Activated CD4-positive, alpha-beta T cell treated with anti-CD3 and anti-CD28 coated beads for 24 hours (primary cell): ENCODE measurements at places on chromosomes 13 and 19.
A peak's percentile ranks its signal among the peaks of the same experiment; 100 is the strongest.

- no peak for DNase-seq
Measured at GRCh38 chr19:7540761-7541474, 5.4 kb downstream of the PNPLA6 start.

GRCh38 chr13:40315416-40316064, 350.9 kb downstream of the FOXO1 start:
- DNase-seq = peak; percentile 24

DNA sequence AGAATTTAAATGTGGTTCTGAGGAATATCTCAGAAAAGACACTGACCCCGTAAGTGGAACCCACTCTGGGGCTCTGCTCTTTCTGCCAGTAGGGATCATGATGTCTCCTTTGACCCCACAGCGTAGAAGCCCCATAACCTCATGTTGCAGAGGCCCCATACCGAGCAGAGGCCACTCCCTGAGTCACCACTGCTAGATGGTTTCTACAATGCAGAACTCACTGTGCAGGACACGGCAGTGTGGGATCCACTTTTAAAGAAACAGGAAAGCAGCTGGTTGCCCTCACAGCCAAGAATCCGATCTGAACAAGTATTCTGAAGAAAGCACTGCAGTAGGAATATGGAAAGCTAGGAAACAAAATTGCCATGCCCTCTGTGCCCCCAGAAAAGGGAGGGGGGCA, 4.2 kb downstream of the SLC7A1 start:
- no peak for DNase-seq

DNA sequence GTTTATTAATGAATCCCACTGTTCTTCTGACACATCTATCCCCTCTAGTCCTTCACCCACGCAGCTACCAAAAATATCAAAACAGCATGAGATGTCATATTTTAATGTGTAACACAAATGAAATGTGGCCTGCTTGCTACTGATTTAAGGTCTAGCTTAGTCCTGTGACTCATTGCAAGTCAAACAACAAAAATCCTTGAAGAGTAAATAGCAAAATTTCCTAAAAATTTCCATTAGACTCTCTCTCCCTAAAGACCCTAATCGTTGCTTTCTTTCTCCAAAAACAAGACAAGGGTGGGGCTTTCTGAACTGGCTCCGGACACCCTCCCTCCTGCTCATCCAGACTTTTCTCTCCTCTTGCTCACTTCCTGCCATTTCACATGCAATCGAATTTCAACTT, 99.9 kb upstream of the IPO5 start:
- DNase-seq = no peak

DNA sequence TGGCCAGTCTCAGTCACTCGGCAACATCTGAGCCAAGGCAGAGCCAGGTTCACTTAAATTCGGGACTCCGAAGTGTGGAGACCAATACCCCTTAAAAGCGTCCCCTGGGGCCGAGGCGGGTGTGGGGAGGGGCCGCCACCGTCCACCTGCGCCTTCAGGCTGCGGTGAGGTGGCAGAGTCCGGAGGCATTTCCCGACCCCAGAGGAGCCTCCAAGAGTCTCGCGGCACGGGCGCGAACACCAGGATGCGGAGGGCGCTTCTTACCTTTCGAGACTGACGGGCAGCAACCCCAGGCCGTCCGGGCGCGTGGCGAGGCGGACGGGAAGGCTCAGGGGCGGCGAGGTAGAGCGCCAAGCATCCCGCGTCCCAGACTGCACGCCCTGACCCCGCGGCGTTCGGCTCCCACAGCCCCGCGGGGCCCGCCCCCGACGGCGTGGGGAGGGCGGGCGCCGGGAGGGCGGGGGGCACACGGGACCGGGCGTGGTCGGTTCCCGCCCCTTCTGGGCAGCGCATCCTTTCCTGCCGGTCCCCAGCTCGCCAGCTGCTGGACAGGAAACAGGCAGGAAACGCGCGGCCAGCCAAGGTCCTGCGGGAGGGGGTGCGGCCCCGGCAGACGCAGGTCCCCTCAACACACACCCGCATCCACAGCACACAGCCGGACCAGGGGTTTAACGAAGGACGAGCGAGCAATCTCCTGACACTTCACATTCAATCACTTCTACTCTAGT, at the start of gene THSD1:
Gene THSD1, minus strand, starts transcription at position 406 of the 728 bp plus-strand sequence. CDS start 3,572 bp downstream, outside the sequence.
- peak; percentile 6 for DNase-seq

GRCh38 chr13:102878481-102878880, 32.6 kb downstream of the ERCC5 start:
- DNase-seq = no peak

DNA sequence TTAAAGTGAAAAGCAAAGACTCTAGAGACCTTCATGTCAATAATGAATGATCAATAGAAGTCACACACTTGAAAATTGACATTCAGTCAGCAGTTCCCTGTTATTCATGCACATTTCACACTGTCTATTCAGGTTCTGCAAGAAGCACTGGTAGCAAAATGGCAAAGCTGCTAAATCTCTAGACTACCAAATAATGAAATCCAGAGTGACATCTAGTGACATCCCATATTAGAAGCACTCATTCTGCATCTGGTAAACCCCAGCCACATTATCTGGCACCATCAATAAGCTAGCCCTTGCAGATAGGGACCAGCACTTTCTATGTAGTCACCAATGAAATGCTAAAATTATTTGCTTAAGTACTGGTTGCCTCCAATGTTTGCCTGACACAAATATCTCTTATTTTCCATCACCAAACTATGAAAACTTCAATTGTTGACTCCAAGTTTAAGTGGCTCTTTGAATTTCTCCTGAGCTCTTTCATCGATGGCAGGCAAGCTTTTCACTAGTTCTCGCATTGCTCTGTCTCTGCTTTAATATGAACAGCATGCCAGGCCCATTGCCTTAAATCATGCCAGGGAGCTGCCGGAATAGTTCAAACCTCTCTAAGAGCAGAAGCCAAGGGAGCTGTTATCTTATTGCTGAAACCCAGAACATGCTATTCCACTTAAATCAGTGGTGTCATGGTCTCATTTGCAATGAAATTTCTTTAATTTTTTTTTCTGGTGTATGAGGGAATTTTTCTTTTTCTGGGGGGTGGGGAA, 409.9 kb downstream of the MZT1 start:
- DNase-seq = no peak

- DNase-seq = no peak
Measured at GRCh38 chr13:34417896-34418295, 524.2 kb upstream of the NBEA start.

- no peak for DNase-seq
Measured at GRCh38 chr13:112658808-112659207, 31.0 kb upstream of the ATP11A start.

DNA sequence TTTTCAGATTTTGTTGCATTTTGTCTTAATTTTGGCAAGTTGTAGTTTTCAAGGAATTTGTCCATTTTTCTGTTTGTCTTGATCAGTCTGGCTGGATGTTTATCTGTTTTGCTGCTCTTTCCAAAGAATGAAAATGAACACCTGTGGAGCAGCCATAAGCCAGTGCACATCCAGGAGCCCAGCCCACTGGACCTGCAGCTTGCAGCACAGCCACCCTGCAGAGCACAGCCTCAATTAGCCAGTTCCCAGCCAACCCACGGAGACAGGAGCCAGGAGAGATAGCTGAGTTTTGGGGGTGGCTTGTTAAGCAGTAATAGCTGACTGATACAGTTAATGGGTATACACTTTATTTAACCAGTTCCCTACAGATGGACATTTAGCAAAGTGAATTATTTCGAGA, 38.0 kb upstream of the URI1 start:
- DNase-seq = no peak

DNA sequence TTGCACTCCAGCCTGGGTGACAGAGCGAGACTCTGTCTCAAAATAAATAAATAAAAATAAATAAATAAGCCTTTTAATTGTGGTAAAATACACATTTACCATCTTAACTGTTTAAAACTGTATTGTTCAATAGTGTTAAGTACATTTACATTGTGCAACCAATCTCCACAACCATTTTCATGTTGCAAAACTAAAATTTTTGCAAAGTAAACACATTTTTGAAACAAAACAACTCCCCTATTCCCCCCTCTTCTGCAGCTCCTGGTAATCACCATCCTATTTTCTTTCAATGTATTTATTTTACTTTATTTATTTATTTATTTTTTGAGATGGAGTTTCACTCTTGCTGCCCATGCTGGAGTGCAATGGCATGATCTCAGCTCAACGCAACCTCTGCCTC, 5.8 kb upstream of the B9D2 start:
- DNase-seq = no peak

DNA sequence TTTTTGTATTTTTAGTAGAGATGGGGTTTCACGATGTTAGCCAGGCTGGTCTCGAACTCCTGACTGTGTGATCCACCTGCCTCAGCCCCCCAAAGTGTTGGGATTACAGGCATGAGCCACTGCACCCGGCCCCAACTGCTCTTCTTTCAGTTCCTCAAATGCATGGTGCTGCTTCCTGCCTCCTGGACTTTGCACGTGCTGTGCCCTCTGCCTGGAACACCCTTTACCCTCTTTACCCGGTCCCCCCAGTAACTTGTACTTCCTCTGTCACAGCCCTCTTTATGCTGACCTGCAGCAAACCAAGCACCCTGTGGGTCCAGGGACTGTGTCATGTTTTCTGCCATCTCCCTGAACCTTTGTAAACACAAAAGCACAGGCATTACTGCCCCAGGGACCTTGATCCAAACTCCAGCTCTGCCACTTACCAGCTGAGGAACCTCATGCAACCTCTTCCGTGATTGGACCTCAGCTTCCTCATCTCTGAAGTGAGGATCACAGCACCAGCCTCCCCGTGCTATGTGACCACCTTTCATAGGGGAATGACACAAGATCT, 3.8 kb downstream of the BLVRB start:
- no peak for DNase-seq

GRCh38 chr13:33611121-33611805, 206.7 kb upstream of the RFC3 start:
- DNase-seq = no peak

DNA sequence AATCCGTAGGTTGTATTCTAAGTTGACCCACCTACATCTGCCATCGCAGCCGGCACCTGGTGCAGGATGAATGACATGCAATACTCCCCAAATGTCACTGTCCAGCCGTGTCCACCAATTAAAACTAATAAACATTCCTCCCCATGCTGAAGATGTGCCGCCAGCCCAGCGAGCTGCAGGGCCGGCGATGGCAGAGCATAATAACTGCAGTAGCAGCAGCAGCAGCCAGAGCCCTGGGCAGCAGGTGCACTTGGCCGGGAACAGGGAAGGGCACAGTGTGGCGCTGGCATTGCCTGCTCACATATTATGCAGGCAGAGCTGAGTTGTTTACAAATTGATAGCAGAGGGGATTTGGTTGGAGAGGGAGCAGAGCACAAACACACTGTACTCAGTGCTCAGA, 754.9 kb downstream of the OLFM4 start:
- DNase-seq = no peak

- DNase-seq = peak; percentile 65
Measured at GRCh38 chr19:2648528-2648937, 54.0 kb downstream of the GNG7 start.
